GM12878 (cell line): ENCODE measurements at places on chromosomes 16 and 17. TPM values are rescaled to one million over a fixed set of nuclear protein-coding genes. Genes with fewer than 3 reads are reported as not detected.

The TERB1 gene
- total RNA-seq, result 0.10 TPM in 1 of 2 replicates, not detected in the other

The CAPNS2 gene
- not detected in 2 replicates for total RNA-seq

The KRTAP4-3 gene
- total RNA-seq, result not detected in 2 replicates

The CHMP1A gene
- total RNA-seq, result 81.4 and 85.3 TPM in 2 replicates

The ZNF174 gene
- 9.5 and 10.1 TPM in 2 replicates for total RNA-seq
